ENCODE measurements at places on chromosomes 6 and 20.

DNA sequence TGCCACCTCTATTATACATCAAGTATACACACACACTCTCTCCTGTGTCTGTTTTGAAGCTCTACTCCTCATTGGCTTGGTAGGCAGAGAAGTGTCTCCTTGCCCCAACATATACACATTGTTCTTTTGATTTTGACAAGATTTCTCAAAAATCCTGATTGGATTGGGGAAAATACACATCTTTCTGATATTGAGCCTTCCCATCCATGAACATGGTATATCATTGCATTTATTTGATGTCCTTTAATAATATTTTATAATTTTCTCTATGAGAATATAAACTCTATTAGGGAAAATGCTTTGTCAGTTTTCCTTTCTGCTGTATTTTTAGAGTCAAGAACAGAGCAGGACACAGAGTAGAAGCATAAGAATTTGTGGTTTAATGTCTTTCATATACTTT lies 7.2 kb downstream of the TTLL9 start:
- no peak for DNase-seq

DNA sequence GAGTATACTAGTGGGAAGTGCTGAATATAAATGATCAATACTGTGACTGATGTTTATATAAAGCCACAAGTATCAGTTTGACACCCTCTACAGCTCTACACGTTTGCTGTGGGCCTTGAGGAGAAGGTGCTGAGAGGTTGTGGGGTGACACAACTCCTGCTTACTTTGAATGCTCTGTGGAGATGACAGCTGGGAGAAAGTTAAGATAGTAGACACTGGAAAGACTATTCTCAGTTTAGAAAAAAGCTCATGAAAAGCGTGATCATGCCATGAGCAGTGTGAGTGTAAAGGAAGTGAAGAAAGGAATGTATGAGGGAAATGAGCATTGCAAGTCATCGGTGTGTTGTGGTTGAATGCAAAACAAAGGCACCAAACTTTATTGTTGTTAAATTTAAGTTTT lies 215.8 kb downstream of the UTRN start:
- DNase-seq = no peak

DNA sequence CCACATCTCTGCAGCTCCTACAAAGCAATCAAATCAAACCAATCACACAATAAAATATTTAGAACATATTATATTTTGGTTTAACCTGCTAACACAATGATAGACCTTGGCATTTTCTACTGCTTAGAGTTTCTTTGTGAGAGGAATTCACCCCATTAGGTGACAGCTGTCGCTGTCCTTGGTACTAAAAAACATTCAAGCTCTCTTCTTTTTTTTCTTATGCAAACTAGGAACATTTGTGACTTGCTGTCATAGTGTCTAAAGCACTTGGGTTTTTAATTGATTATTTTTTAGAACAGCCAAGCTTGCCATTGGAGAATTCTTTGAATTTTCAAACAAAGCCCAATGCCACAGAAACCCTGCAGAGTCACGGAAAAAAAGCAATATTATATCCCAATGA lies 46.4 kb downstream of the CNR1 start:
- DNase-seq = no peak

- no peak for DNase-seq
Observed at GRCh38 chr20:42260184-42260583, 642.0 kb upstream of the CHD6 start.

DNA sequence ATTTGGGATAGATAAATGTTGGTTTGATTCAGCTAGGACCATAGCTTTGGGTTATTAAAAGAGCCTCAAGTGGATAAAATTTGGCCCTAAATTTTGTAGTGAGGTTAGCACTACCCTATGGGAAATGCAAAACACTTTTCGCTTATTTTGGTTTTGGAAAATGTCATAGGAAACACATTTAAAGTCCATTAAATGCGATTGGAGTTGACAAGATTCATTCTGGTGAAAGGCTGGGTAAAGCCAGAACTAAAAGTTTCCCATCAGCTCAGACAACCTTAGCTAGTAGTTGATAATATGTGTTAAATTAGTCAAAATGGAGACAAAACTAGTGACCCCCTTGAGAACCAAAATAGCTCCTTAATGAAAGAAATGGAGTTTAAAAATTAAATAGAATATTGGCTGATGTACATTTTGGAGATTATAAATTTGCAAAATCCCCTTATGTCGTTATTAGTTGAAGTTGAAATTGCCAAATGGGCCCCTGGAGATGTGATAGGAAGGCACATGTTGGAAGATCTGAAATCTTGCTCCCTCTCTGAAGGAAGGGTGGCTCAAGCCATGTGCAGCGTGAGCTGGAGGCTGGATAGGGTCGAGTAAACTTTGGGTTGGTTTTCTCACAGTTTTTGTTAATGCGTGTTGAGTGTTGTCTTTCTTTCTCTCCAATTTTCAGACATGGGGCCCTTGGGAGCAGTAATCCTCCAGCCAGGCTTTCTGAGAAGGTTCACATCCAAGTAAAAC lies 72.8 kb downstream of the CD83 start:
- no peak for DNase-seq

GRCh38 chr6:25387911-25388310 lies 108.7 kb downstream of the CARMIL1 start:
- no peak for DNase-seq

- DNase-seq = no peak
Observed at GRCh38 chr6:157813191-157813590, 9.9 kb upstream of the SNX9 start.

GRCh38 chr6:39824030-39824926 lies 32.1 kb downstream of the DAAM2 start:
- DNase-seq = no peak

GRCh38 chr6:47934023-47934422 lies 152.2 kb downstream of the OPN5 start:
- no peak for DNase-seq

- DNase-seq = no peak
Observed at GRCh38 chr20:2213401-2213800, 82.4 kb upstream of the TGM3 start.

- no peak for DNase-seq
Observed at GRCh38 chr6:170152989-170153388, 137.9 kb downstream of the DLL1 start.

- no peak for DNase-seq
Observed at GRCh38 chr20:52494244-52494643, 302.7 kb upstream of the ZFP64 start.

GRCh38 chr6:152948150-152948768 lies 34.6 kb downstream of the FBXO5 start:
- no peak for DNase-seq

DNA sequence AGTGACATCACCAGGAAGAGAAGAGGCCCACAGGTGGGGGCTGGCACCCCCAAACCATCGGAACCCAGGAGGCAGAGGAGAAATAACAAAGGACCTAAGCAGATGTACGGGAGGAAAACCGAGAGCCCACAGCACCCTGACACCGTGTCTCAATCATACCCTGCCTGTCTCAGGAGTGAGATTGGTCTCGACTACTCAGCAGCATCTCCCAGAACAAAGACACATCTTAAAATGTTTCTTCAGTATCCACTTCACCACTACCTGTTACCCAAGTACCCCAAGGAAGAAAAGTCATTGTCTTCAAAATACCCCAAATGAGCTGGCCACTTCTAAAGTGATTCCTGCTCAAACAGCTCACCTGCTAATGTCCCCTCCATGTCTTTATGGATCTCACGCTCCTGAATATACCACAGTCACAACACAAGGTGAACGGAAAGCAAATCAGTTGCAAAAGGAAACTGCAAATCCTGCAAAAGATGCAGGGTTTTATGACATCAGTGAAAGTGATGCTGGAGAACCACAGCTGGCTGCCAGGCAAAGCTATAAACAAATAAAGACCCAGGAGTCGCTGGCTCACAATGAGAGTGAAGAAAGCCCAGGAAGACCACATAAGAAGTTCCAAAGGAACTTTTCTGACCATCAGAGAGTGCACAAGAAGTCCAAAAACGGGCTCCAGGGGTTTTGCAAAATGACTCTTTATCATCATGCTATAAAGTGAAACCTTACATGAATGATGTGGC lies 44.1 kb downstream of the PREX1 start:
- DNase-seq = no peak

DNA sequence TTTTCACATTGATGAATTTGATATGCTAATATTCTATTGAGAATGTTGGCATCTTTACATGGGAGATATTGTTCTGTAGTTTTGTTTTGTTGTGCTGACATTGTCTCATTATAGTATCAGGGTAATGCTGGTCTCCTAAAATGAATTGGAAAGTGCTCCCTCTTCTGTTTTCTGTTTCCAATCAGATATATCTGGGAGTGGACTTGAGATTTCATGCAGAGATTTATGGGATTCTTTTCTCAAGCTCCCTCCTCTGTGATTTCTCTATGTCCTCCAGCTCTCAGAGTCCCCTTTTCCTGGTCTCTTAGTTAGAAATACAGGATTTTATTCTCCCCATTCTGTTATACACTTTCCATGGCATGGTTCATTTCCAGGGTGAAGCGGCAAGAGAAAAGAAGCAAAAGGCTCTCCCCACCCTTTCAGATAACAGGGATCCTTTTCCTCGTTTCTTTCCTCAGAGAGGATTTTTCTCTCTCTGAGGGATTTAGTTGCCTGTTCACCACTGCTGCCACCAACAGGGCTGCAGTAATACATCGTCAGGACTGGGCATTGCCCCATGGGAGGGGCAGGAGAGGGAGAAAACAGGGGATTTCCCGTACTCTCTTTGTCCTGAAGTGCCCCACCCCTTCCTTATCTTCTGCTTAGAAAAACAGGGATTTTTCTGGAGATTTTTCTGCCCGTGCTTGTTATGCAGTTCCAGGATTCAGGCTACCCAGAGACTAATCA lies 59.3 kb upstream of the STMND1 start:
- no peak for DNase-seq

DNA sequence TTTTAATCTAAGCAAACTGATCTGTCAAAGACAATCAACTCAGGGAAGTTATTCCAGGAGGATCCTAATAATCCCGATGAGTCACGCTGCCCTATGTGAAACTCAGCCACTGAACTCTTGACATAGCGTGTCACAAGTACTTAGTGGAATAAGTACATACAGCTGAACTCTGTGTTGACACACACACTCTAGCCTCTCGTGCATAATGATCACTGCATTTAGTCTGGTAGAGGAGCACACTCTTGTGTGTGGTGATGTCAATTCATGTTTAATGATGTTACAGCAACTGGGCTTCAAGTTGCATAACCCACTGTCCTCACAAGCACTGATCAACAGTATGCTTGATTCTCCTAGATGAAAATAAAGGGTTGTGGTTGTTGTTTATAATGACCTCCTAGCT lies 148.3 kb downstream of the HACE1 start:
- DNase-seq = no peak

DNA sequence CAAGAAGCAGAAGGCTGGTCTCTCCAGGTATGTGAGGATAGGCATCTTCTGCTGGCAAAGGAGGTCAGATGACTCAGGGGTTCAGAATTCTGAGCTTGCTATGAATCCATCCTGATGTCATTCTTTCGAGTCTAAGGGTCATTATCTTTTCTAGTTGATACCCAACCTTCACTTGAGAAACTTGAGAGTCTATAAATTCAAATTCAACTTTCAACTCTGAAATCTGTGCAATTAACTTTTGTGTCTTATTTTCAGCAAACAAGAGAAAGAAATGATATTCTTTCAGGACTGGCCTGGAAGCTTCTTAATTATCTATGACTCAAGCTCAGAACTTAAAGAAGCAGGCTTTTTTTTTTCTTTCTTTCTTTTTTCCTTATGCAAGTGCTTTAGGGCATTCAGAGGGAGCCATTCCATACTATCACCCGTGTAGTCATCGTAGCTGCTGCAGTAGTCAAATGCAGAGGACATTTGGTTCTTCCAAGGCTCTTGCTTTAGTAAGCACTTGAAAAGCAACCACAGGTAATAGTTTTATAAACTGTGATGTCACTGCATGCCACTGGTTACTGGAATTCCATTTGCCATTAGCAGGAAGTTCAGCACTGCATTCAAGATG lies 93.0 kb downstream of the ADTRP start:
- DNase-seq = no peak

GRCh38 chr6:95578106-95578410 lies 723 bp downstream of the MANEA start:
- DNase-seq = no peak

DNA sequence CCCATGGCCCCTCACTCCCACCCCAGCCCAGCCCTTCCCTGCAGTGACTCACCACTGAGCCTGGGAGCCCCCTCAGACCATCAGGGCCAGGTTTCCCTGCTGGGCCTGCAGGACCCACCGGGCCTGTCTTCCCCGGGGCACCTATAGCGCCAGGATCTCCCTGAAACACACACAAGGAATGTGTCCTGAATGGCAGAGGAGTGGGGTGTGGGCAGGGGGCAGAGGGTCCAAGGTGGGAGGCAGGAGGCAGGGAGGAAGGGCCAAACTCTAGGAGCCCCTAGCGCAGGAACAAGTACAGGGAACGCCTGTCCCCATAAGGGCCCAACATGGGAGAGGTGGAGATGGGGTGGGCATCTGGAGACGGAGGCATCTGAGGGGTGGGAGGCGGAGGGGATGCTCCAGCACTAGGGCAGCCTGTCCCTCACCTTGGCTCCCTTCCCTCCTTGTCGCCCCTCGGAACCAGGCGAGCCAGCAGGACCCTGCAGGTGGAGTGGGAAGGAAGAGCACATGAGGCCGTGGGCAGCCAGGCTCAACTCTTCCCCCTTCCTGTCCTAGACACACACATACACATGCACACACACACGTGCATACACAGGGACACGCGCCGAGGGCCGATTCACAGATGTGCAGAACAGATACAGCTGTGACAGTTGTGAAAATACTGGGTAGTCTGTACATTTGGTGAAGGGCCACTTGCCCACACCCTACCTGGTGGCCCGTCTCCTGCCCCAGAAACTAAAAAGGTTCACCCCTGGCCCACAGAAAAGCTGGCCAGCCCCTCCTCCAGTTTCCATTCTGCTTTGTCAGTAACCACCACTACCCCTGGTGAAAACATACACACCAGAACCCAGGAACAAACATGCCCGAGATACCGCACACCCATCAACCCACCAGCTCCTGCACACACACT lies 24.6 kb downstream of the COL11A2 start:
- no peak for DNase-seq

- no peak for DNase-seq
Observed at GRCh38 chr6:11364971-11365397, 132.5 kb upstream of the NEDD9 start.

GRCh38 chr6:108452711-108453195 lies 108.0 kb upstream of the FOXO3 start:
- no peak for DNase-seq

GRCh38 chr6:41275489-41275888 lies 11.0 kb downstream of the TREM1 start:
- no peak for DNase-seq

GRCh38 chr20:17559338-17559737 lies 10.5 kb upstream of the DSTN start:
- DNase-seq = no peak

DNA sequence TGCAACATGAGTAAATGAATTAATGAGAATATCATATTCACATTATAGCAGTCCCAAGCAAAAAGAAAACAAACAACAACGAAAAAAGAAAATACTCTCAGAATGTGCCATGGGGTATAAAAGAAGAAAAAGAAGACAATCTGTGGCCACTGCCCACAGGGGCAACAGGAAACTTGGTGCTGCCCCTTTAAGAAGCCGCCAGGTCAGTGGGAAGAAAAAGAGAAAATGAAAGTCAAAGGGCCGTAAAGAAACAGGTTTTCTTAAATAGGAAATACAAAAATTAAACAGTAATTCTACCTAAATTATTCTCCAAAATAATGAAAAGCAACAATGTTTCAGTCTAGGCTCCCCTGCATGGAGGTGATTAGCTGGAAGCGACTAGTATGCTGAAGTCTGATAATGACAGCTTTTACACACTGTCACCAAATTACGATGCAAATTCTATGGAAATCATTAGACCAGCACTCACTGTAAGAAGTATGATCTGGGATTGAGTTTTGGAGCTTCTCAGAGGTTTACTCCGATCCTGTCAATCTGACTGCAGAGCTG lies 23.6 kb downstream of the GMDS start:
- peak; percentile 3 for DNase-seq

GRCh38 chr6:15522026-15522425 lies 140.8 kb downstream of the DTNBP1 start:
- no peak for DNase-seq
